T-helper 17 cell (primary cell): ENCODE measurements at places on chromosomes 7 and 10. TPM values are rescaled to one million over a fixed set of nuclear protein-coding genes. Genes with fewer than 3 reads are reported as not detected.

Gene ABCA13
- total RNA-seq = not detected

Gene EIF3B
- total RNA-seq = 139 TPM

Gene SERPINE1
- 0.32 TPM for total RNA-seq

Gene LRRD1
- total RNA-seq = 0.22 TPM

Gene ADAM12
- 15.2 TPM for total RNA-seq

Gene LRRN3
- 1.9 TPM for total RNA-seq

Gene NEBL
- total RNA-seq = not detected

Gene COL28A1
- total RNA-seq = 0.10 TPM

Gene FAM24B
- total RNA-seq = 10.7 TPM

Gene AMPH
- not detected for total RNA-seq

Gene SFXN3
- 40.8 TPM for total RNA-seq

Gene PILRA
- 3.1 TPM for total RNA-seq

Gene VIM
- total RNA-seq = 1,558 TPM

Gene SSC4D
- not detected for total RNA-seq

Gene NEUROD6
- not detected for total RNA-seq

Gene TBX20
- total RNA-seq = not detected

Gene CDCA7L
- total RNA-seq = 6.0 TPM

Gene ENTPD1
- total RNA-seq = 5.4 TPM

Gene PPP1R9A
- 0.08 TPM for total RNA-seq

Gene GPNMB
- not detected for total RNA-seq

Gene SFTPA2
- not detected for total RNA-seq

Gene CALCR
- total RNA-seq = not detected
